ENCODE measurements at places on chromosomes 2 and 18.

- DNase-seq = no peak
These were observed 7.7 kb upstream of the TMEM247 start for GRCh38 chr2:46471697-46472096.

DNA sequence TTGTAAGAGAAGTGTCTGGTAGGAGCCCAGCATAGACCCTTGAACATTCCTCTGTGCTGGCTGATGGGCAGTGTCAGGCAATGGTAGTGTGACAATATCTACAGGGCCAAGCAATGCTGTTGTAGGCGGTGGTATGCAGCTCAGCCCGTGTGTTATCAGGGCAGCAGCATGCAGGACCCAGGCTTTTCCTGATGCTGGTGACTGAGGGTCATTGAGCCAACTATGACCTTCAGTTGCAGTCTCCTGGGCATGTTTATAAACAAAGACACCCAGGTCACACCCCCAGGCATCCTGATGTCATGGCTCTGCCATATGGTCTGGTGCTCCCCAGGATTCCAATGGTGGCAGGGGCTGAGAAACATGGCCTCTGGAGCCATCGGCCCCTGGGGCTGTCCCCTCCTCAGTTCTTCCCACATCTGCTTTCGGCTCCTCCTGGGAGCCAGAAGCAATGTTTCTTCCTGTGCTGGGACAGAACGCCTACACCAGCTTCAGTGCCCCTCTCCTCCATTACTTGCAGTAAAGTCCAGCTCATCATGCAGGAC, 518.0 kb upstream of the HS6ST1 start:
- DNase-seq = no peak

DNA sequence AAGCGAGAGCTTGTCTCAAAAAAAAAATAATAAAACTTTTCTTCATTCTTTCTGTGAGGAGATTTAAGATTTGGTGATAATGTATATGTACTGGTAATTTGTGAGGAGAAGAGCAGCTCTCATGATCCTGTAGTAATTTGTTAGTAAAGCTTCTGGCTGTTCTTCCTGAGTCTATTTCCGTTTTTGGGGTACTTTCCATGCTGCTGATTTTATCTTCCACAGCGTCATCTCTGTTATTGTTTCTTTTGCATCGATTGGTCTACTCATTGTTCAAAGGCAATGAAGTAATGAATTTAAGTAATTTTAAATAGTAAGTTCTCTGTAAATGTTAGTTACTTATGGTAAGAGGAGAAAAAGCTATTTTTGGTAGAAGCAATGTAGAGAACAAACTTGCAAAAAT, 12.0 kb downstream of the NDUFAF7 start:
- no peak for DNase-seq

- DNase-seq = no peak
These were observed 861 bp upstream of the KLHL23 start for GRCh38 chr2:169732583-169733358.

DNA sequence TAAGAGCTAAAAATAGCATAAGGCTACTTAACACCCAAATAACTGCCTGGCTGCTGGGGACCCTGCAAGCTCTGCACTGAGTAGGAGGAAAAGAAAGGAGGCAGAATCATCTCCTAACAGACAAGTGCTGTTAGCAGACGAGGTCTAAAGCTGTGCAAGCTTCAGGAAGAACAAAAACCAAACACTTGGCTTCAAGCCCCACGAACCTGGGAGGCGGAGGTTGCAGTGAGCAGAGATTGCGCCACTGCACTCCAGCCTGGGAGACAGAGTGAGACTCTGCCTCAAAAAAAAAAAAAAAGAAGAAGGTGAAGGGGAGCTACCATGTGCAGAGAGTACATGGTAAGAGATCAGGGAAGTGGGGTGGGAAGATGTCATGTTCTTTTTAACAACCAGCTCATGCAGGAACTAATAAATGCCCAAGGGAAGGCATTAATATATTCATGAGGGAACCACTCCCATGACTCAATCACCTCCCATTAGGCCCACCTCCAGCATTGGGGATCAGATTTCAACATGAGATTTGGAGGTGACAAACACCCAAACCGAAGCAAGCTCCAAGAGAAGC, 28.8 kb upstream of the INO80C start:
- no peak for DNase-seq

DNA sequence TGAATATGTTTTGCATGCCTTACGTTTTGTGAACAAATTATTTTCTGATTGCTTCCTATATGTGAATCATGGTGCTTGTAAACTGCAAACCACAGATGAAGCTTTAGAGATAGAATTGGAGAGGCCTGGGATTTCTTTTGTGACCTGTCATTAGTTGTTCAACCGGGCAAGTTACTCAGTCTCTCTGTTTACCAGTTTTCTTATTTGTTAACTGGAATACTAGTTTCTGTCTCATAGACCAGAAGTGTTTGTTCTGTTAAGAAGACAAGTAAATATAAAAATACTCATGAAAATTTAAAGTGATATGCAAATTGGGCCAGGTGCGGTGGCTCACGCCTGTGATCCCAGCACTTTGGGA, 27.3 kb downstream of the DGKD start:
- no peak for DNase-seq

DNA sequence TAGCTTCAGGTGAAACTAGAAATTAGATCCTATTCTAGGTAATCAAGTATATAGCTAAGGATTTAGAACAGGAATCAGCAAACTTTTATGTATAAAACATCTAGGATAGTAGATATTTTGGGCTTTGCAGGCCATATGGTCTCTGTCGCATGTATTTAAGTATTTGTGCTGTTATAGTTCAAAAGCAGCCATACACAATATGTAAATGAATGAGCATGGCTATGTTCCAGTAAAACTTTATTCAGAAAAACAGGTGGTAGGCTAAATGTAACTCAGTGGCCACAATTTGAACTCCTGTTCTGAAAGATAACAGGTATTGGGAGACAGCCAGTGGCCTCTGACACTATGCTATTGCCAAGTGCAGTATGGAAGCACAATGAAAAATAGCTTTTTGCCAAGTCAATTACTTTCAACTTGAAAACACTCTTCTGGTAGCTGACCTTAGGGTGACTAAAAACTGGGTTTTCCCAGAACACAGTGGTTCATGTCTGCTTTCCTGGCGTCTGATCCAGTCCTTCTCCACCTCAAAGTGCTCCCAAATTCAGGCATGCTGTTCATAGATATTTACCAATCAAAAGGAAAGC, 304.7 kb upstream of the SYT4 start:
- DNase-seq = no peak

GRCh38 chr2:172551271-172551670, 4.6 kb upstream of the PDK1 start:
- DNase-seq = no peak

DNA sequence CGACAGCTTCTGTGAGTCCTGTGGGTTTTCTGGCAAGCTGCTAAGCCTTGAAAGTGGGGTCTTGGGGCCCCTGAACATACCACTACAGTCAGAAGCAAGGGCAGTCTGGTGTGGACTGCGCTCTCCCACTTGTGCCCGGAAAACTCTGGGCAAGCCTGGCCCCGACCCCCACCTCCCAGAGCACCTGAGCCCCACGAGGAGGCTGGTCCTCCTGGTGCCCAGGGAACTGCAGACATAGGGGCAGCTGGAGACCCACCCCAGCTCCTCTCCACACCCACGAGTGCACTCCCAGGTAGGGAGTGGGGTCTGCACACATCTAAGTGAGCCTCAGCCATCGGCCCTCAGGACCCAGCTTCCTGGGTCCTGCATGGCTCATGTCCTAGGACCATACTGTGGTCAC, 16.2 kb upstream of the GPC1 start:
- DNase-seq = no peak

DNA sequence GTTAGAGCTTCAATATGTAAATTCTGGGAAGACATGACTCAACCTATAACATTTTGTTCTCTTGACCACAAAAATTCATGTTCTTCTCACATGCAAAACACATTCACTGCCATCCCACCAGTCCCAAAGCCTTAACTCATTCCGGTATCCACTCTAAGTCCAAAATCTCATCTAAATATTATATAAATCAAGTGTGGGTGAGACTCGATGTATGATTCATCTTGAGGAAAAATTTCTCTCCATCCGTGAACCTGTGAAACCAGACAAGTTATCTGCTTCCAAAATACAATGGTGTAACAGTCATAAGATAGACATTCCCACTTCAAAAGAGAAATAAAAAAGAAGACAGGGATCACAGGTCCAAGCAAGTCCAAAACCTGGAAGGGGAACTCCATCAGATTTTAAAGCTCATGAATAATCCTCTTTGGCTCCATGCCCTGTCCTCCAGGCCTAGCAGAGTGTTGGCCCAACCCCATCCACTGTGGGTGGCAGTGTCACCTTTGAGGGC, 101.3 kb downstream of the RAD51AP2 start:
- DNase-seq = no peak

GRCh38 chr18:46462523-46462922, 194.5 kb downstream of the LOXHD1 start:
- DNase-seq = no peak

GRCh38 chr18:21656402-21656801, 44.3 kb downstream of the SNRPD1 start:
- DNase-seq = no peak

DNA sequence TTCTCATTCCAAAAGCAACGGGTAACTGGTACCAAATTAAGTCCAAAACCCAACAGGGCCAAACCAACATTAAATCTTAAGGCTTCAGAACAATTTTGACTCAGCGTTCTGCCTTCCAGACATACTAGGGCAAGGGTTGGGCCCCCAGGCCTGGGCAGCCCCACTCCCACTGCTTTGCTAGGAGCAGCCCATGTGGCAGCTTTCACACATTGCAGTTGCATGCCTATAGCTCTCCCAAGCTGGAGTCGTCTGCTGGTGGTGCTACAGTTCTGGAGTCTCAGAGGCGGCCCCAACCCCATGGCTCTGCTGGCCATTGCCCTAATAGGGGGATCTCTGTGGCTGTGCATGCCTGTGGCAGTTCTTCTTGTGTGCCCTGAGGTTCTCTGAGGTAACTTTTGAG, 37.6 kb upstream of the CD226 start:
- no peak for DNase-seq

Data from H54 (cell line).